ENCODE measurements at places on chromosomes 5 and 9.
A peak's percentile ranks its signal among the peaks of the same experiment; 100 is the strongest.

- DNase-seq = no peak
Measured at GRCh38 chr9:99118782-99119466, 14.0 kb downstream of the TGFBR1 start.

- no peak for DNase-seq
Measured at GRCh38 chr5:164650427-164650826, 1145.0 kb downstream of the MAT2B start.

DNA sequence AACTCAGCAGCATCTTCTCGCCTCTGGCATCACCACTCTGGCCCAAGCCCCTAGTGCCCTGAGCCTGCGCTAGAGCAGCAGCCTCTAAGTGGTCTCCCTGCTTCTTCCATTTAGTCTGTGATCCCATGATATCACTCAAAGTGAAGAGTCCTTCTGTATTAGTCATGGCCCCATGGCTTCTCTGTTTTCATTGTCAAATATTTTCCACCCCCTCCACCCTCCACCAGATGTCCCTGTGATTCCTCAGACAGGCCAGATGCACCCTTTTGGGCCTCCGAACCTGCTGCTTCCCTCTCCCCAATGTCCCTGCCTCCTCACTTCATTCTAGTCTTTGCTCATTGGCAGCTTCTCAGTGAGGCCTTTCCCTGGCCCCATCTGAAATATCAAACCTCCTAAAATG lies 299.2 kb downstream of the SPOCK1 start:
- DNase-seq = peak; percentile 24

DNA sequence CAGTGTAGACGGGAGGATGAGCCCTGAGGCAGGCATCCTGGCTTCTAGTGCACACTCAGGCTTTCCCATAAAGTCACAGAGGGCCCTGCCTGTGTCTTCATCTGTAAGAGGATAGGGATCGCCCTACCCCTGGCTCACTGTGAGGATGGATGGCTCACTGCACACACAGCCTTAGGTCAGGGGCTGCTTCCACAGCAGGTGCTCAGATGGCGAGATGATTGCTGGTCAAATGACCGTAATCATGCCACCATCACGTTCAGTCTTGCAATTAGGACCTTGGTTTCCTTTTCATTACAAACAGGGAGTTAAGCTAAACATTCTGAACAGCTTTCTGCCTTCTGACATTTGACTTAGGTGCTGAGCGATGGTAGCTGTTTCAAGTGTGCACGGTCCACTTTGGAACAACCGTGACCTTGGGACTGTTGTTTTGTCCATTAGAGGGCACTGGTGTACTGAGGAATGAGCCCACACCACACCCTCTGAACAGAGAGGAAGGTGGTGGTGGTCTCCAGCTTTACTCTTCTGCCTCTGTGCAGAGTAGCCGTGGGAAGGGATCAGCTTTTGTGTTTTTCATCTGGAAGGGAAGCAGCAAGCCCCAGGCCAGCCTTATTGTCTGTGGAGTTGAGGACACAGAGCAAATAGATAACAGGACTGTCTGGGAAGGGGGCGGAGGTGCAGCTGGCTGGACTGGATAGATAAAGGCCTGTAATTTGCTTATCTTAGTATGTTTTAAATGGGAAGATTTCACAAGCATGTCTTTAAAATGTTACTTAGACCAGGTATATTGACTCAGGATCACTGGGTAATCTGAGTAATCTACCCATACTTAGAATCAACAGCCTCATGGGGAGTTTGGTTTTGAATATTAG lies 183.1 kb downstream of the TRIO start:
- DNase-seq = peak; percentile 8

GRCh38 chr5:135076801-135077200 lies 42.8 kb upstream of the PITX1 start:
- DNase-seq = no peak

DNA sequence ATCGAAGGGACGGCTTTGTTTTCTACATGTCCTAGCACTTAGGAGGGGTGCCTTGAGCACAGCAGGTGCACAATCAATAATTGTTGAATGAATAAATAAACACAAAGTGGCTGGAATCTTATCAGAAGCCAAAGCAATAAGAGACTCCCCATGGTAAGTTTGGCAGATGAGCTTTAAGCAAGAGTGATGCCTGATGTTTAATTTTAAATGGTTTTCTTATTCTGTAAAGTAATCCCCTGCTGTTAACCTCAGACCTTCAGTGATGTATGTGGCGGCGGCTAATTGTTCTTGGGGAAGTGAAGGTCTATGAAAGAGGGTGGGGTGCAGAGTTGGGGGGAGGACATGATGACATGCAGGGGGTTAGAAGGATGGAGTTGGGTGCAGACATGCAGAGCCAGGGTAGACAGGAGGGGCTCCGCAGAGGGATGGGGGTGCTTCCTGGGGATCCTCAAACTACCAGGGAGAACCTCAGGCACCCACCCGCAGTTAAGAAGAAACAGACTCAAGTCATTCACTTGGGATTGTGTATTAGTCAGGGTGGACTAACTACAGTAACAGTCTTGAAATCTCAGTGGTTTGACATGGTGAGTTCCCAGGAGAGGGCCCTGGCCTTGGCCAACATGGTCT lies 65.7 kb upstream of the SHB start:
- no peak for DNase-seq

- DNase-seq = no peak
Measured at GRCh38 chr9:108528231-108528630, 327.6 kb downstream of the ACTL7B start.

GRCh38 chr5:33235824-33236223 lies 204.9 kb upstream of the TARS1 start:
- DNase-seq = no peak

GRCh38 chr5:147996379-147996778 lies 67.4 kb upstream of the SPINK5 start:
- DNase-seq = no peak

DNA sequence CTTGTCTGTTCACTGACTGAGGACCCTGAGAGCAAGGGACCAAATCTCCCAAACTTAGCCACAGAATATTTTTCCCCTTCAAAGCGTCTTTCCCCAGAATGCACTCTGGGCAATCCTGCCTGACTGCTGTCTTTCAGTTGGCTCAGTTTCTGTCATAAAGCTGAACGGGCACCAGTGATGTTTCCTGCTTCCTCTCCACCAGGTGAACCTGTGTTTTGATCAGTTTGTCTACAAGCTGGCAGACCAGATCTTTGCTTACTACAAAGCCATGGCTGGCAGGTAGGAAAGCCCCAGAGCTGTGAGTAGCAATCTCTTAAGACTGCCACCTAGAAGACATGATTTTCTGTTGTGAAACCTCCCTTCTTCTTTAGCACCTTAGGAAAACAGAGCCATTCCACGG lies 61.8 kb downstream of the CYFIP2 start:
- no peak for DNase-seq

DNA sequence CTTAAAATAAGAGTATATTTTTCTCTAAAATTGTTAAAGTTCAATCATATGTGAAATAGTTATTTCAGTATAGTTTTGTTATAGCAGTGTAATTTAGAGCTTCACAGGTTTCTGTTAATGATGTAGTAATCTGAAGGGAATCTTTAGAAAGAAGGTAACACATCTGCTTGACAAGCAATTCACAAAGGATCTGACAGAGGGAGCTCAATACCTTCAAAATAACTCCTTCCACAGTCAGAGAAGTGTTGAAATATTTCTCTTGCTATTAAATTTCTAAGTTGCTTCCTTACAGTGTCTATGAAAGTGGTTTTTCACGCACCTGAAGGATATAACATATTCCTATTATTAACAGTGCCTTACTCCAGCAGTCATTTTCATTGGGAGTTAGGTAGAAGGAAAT lies 44.9 kb downstream of the SLC25A51 start:
- DNase-seq = peak; percentile 9

GRCh38 chr9:88738709-88739108 lies 203.7 kb downstream of the NXNL2 start:
- no peak for DNase-seq

- DNase-seq = no peak
Measured at GRCh38 chr5:158727771-158728311, 371.9 kb downstream of the EBF1 start.

DNA sequence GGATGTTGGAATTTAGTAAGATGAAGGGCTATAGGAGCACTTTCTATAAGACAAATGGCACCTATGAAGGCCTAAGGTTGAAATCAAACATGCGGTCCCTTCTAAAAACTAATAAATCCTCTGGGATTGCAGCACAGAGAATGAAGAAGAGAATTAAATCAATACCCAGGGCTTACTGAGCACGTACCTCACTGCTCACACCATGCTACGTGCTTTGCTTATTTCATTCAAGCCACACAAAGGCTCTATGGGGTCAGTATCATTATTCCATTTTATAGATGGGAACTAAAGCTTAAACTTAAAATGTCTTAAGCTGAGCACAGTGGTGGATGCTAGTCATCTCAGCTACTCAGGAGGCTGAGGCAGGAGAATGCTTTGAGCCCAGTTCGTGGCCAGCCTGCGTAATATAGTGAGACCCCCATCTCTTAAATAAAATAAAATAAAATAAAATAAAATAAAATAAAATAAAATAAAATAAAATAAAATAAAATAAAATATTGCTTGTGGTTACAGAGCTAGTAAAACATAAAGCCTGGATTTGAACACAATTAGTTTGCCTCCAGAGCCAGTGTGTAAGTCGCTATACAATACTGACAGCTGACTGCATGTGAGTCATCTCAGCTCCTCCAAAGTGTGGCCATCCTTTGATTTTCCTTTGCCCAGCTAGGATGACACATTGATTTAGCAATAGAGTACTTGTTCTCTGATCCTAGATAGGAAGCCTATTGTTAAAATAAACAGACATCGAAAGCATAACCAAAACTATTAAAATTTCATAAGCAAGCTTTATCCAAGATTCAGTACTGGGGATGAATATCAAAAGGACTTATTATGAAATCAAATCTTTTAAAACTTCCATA lies 20.9 kb upstream of the DPYSL3 start:
- peak; percentile 30 for DNase-seq
